Stimulated activated CD8-positive, alpha-beta memory T cell treated with anti-CD3 and anti-CD28 coated beads, Interleukin-15, amount 100 ng/mL, for 1 hour (primary cell): ENCODE measurements at places on chromosomes 16 and 17.
A peak's percentile ranks its signal among the peaks of the same experiment; 100 is the strongest.

- DNase-seq: no peak
These were observed 23.8 kb downstream of the EPN2 start for GRCh38 chr17:19260958-19261357.

GRCh38 chr17:51706093-51706492 lies 445.7 kb downstream of the UTP18 start:
- no peak for DNase-seq

GRCh38 chr17:77510133-77510796 lies 369.5 kb downstream of the SEC14L1 start:
- no peak for DNase-seq

DNA sequence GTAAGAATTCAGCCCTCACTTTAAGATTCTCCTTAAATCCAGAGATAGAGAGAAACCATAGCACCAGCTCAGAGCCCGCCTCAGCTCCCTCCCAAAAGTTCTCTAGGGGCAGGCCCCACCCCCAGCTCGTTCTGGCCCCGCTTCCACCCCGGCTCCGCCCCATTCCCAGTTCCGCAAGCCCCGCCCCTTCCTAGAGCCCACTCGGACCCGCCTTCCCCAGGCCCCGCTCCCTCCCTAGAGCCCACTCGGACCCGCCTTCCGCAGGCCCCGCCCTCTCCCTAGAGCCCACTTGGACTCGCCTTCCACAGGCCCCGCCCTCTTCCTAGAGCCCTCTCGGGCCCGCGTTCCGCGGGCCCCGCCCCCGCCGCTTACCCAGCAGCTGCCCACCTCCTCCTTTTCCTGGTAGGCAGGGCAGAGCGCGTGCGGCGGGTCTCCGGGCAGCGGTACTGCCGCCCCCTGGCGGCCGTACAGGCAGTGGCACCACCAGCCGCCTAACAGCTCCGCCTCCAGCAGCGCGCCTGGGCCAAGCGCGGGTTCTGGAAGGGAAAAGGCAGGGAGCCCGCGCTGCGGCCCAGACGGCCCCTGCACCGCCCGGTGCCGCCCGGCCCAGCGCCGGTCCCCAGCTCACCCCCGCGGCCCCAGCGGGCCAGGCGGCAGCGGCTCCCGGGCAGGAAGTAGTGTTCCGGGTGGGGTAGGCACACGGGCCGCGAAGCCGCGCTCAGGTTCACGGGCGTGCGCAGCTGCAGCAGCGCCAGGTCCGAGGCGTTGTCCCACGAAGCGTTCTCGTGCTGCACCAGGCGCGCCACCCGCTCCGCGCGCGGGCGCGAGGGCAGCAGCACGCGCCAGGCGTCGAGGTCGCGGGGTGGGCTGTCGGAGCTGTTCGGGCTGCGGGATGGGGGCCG lies 6.8 kb upstream of the PRSS8 start:
- peak; percentile 90 for DNase-seq

GRCh38 chr17:63659850-63660249 lies 37.6 kb downstream of the MAP3K3 start:
- no peak for DNase-seq

DNA sequence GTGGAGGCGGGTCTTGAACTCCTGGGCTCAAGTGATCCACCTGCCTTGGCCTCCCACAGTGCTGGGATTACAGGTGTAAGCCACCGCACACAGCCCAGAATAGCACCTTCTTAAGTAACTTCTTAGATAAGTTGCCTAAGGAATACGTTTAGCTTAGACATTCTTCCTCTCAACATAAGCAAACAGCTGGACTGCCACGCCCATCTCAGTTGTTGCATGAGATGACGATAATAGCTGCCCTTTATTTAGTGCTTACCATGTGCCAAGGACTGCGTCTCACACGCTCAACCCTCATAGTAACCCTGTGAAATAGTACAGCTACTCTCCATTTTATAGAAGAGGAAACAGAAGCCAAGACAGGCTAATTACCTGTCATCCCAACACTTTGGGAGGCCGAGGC lies 11.8 kb downstream of the HASPIN start:
- DNase-seq: no peak

GRCh38 chr17:8447799-8448198 lies 12.1 kb downstream of the NDEL1 start:
- DNase-seq: no peak

GRCh38 chr17:8051831-8052230 lies 13.0 kb downstream of the ALOX15B start:
- no peak for DNase-seq

DNA sequence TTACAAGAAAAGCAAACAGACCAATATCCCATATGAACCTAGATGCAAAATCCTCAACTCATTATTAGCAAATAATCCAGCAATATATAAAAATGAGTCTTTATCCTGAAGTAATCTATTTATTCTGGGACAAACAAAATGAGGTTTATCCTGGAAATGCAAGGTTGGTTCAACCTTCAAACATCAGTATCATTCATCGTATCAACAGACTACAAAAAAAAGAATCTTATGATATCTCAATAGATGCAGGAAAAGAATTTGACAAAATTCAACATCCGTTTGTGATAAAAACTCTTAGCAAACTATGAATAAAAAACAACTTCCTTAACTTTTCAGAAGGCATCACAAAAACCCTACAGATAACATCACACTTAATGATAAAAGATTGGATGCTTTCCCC lies 18.4 kb upstream of the BAIAP2 start:
- no peak for DNase-seq

- DNase-seq: no peak
These were observed 120.5 kb downstream of the MAF start for GRCh38 chr16:79480056-79480455.

GRCh38 chr17:70332356-70333210 lies 163.3 kb downstream of the KCNJ2 start:
- DNase-seq: no peak

DNA sequence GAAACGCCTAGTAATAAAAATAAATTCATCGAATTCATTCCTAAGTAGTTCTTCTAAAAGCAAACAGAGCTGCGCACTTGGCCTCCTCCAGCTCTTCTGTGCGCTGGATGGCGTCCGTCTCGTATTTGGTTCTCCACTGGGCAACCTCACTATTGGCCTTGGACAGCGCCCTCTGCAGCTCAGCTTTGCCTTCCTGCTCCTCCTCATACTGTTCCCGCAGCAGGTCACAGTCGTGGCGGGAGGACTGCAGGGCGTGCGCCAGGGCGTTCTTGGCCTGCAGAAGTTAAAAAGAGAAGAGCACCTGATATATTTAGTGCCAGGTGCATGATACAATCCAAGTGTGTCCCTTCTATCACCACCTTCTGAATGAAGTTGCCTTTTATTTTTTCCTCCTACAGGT lies 21.8 kb downstream of the MYH3 start:
- no peak for DNase-seq

GRCh38 chr17:48751172-48751571 lies 22.6 kb upstream of the HOXB13 start:
- DNase-seq: no peak

DNA sequence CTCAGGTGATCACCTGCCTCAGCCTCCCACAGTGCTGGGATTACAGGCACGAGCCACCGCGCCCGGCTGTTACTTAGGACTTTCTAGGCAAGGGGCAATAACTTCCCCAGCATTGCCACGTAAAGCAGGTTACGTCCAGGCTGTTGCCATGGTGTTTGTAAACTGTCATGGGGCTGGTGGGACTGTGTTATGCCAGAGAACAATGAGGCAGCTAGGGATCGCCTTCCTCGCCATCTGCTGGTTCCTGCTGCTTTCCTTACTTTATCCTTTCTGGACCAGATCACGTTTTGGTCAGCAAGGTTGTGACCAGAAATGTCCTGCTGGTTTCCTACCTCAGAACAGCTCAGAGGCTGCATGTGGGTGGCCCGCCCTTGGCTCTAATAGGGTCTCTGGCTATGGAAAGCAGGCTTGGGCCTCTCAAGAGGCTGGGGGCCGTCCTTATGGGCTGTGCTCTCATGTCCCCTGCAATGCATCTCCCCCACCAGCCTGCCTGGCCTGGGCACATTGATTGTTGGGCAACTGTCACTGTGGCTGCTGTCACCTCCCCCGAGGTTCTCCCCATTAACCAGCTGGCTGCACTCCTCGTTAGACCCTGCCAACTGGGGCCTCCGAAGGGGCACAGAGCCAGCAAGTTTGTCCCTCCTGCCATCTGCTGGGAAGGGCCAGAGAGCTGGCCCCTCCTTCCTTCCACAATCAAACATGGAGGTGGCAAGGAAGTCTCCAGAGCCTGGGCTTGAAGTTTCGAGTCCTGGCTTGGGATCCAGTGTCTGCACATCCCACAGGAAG lies 28.2 kb upstream of the ZC3H18 start:
- DNase-seq: no peak

GRCh38 chr17:76696763-76697701 lies 13.7 kb downstream of the MXRA7 start:
- DNase-seq: no peak

GRCh38 chr16:11350921-11351335 lies 5.7 kb downstream of the RMI2 start:
- no peak for DNase-seq

DNA sequence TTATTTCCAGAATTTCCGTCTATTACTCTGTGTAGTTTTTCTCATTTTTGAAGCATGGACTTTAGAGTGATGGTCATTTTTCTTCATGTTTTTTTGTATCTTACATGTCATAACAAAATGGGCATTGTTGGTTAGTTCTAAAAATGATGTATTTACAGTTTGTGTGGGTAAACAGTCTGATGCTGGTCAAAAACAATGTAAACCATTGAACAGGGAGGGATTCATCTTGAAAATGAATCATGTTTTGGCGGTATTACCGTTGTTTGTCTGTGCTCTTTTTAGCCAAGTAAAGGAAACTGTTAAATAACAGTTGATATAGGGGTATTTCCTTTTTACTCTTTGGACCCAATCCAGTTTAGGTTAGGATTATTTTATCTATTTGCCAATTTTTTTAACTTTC lies 315.8 kb downstream of the BCAS3 start:
- DNase-seq: no peak

GRCh38 chr17:13597723-13598347 lies 3.9 kb downstream of the HS3ST3A1 start:
- DNase-seq: peak; percentile 6

GRCh38 chr16:25707982-25708583 lies 16.3 kb downstream of the HS3ST4 start:
- DNase-seq: no peak

- DNase-seq: no peak
These were observed 383.9 kb downstream of the WWOX start for GRCh38 chr16:78483124-78483992.

- no peak for DNase-seq
These were observed 19.4 kb upstream of the JPH3 start for GRCh38 chr16:87582966-87583325.

DNA sequence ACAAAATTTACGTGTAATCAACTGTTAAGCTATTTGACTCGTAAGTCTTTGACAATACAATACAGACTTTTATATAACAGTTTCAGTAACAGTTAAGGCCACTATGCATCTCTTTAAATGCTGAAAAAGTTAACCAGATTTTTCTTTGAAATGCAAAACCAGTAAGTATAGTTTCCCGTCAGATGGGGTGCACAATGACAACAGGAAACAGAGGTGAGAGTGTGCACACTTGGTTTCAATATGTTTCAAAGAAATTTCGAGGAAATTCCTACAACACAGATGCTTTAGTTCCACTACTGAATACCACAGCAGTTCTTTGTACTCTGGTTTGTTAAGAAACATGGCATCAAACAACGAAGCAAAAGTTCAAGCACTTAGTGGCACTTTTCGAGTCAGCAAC lies 48.4 kb downstream of the RNF157 start:
- DNase-seq: no peak

- no peak for DNase-seq
These were observed 1.4 kb downstream of the CARHSP1 start for GRCh38 chr16:8867216-8867931.

DNA sequence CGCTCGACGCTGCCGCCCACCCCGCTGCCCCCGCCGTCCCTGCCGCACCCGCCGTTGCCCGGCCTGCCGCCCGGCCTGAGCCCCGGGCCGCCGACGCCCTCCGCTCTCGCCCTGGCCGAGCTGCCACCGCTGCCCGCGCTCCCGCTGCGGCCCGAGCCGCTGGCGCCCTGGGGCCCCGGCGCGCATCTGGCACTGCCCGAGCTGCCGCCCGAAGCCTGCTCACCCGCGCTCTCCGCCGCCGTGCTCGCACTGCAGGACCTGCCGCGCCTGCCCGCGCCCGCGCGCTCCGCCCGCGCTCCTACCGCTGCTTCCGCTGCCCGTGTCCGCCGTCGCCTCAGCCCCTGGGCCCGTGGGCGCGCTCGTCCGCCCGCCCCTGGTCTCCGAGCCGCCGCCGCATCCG lies 8.4 kb upstream of the CLDN9 start:
- DNase-seq: no peak

DNA sequence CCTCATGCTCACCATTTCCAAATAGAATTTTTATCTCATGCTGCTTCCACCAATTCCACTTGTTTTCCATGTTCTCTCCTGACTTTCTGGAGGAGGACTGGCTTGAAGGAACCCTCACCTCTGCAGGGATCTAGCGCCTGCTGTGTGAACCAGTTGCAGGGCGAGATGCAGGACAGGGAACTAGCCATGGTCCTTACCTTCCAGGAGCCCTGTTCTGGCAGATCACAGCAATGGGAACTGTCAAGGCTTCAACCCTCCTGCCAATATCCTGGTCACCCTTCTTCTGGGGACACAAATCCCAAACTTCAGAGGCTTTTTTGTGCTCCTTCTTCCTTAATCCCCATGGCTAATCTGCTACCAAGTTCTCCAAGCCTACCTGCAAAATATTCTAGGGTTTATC lies 60.4 kb upstream of the MMP2 start:
- no peak for DNase-seq

DNA sequence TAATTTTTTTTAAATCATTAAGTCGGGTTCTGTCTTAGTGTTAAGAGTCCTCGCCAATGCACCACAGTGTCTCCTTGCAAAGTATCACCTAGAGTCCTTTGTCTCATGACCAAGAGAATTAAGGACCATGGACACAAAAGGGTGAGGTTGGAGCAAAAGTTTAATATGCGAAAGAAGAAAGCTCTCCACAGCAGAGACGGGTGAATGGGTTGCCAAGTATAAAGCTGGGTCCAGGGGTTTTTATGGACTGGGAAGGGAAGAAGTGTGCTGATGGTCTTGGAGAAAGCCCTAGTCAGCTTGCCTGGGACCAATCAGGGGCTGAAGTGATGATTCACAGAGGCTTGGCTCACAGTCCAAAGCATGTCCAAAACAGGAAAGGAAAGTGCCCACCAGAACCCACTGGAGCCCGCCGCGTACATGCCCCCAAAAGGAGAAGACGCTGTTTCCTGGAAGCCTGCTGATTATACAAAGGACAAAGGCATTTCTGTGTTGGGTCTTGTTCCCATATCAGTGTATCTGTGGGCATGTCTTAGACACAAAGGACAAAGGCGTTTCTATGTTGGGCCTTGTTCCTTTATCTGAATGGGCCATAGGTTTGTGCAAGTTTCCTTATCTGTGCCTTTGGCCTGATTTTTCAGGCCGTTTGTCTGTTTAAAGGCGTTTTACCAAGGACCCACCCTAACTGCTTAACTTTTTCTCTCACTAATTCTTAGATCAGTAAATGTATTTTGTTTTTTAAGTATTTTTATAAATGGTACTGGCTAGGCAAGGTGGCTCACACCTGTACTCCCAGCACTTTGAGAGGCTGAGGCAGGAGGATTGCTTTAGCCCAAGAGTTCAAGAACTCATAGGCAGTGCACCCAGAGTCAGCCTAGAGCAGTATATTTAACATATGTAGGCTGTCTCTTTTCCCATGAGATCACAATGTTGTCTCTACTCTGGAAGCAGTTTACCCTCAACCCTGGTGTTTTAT lies 28.7 kb upstream of the ATF7IP2 start:
- no peak for DNase-seq

- no peak for DNase-seq
These were observed 16.6 kb upstream of the TBX2 start for GRCh38 chr17:61382796-61383688.
